ENCODE measurements at places on chromosomes 1 and 21.

DNA sequence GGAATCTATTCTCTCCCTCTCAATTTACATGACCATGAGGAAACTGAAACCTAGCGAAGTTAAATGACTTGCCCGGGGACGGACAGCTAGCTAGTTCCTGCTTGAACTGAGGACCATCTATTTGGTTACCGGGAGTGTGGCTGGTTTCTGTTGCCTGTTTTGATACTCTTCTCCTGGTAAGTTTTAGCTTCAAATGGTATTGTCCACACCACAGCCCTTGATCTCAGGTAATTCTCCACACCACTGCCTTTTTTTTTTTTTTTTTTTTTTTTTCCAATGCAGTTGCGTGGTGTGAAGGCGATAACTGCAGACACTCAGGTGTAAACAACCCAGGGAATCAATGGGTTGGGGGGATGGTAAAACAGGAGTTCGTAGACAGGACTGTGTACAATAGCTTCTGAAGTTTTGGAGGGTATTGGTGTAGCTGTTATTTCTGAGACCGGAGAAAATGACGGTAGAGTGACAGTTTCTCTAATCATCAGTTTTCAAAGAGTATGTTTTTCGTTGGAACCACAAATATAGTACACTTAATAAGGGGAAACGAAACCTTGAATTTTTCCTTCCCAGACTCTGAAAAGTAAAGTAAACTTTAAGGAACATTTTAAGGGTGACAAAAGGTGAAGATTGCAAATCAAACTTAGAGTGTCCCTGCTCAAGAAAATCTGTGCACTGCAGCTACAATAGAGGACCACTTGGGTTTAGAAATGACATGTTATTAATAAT is 125.3 kb upstream of the CACYBP start:
- no peak for DNase-seq

DNA sequence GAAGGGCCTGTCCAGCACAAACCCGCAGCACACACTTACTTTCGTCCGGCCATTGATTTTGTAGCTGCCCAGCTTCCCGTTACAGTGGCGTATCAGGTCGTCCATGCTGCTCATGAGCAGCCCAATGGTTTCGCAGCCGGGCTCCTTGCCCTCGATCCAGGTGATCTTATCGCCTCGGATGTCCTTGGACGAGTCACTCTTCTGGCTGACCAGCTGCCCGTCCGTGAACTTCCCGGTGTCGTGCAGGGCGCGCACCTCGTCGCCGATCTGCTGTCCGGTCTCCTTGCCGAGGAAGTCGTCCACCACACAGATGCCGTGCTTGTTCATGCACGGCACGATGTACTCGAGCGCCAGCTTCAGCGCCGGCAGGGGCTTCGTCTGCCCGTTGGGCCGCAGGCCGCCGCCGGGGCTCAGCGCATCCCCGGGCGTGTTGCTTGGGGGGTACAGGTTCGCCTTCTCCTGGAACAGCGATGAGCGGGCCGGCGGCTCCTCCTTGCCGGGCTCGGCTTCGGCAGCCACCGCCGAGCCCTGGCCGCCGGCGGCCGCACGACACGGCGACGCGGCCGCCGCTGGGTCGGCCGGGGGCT is 1.0 kb downstream of the EGLN1 start:
- DNase-seq = peak; percentile 28

- no peak for DNase-seq
Observed at GRCh38 chr1:164637461-164638375, 78.7 kb downstream of the PBX1 start.

DNA sequence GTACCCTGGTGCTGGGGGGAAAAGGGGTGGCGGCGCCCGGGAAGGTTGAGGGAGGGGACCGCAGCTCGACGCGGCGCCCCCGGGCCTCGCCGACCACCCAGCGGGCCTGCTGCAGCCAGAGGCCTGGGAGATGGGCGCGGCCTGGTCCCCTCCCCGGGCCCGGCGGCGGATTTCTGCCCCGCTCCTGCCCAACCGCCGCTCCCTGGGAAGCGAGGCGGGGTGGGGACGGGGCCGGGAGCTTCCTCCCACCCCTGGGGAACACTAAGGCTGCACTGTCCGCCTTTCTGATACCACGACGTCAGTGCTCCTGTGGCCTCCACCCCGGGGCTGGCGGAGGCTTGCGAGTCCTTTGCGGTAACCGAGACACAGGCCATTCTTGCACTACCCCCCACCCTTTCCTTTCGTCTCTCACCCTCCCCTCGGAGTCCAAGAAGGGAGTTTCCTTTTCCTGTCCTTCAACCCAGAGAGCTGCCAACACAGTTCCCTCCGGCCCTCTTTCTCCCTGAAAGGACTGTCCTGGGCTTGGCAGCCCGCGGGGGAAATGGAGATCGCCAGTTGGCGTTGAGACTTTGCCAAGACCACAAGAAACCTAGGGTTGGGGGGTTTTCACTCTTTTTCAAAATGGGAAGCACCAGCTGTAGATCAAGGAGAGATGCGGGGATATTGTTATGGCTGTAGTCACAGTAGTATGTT is 742 bp downstream of the SH3GLB1 start:
- DNase-seq = peak; percentile 32

DNA sequence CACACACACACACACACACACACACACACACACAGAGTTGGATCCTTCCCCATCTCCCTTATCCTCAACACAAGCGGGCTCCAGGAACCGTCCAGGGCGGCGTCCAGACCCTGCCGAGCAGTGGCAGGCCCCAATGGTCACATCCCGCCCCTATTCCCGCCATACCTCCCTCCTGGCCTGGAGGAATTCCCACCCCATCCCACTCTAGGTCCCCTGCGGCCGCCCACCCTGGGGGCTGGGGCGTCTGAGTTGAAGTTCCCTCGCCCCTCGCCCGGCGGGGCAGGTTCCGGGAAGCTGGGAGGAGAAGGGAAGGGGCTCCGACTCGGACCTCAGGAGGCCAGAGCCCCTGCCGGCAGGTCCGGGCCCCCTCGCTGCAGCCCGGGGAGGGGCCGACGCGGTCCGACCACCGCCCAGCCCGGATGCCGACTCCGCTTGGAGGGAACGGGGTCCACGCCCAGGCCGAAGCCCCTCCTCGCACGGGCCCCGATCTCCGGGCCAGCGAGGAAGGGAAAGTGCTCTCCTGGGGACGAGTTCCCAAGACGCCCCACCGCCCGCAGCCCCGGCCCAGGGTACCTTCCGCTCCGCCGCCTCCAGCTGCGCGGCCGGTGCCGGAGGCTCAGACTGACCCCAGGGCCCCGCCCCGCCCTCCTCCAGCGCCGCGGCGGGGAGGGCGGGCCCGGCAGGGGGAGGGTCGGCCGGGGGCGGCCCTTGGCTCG is at the start of gene RHOC:
Gene RHOC (minus strand): TSS at position 623 of the 716 bp plus-strand sequence. CDS start 3,328 bp downstream, outside the sequence.
- DNase-seq = no peak

DNA sequence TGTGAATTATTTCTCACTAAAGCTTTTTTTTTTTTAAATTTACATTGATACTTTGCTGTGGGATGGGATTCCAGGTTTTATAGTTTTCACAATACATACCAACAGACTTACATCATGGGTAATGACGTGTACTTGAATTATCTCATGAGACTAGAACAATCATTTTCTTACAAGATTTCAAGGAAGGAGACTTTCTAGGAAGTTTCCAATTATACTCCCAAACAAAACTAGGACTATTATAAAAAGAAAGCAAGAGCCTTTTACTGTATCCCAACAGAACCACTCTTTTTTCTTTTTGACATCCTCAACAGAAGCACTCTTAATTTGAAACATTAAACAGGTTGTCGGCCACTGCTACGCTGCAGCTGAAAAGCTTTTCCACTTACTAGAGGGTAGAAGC is 48.7 kb downstream of the TESK2 start:
- no peak for DNase-seq

GRCh38 chr1:43358121-43358745 is 548 bp upstream of the CDC20 start:
- DNase-seq = peak; percentile 15

- DNase-seq = no peak
Observed at GRCh38 chr1:182368903-182369302, 22.7 kb downstream of the GLUL start.

All from thymus (tissue), 14 donors.